ENCODE measurements at places on chromosomes 3 and 15.

GRCh38 chr15:31487811-31488436, 161.3 kb downstream of the KLF13 start:
- no peak for DNase-seq

- DNase-seq: no peak
Observed at GRCh38 chr3:127204841-127205582, 12.1 kb downstream of the PRR23E start.

DNA sequence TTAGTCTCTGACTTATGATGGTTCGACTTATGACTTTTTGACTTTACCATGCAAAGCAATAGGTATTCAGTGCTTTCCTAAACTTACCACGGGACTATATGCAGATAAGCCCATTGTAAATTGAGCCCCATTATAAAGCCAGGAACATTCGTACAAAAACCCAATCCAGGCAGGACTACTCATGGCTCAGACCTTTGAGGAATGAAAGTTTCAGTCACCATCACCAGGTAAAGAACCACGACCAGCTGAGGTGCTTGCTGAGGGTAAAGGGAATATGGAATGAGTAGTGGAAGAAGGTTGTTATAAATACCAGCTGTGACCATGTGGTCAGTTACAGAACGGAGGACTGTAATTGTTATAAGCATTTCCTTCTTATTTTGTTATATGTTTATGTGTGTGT, 54.9 kb upstream of the BNC1 start:
- DNase-seq: no peak

DNA sequence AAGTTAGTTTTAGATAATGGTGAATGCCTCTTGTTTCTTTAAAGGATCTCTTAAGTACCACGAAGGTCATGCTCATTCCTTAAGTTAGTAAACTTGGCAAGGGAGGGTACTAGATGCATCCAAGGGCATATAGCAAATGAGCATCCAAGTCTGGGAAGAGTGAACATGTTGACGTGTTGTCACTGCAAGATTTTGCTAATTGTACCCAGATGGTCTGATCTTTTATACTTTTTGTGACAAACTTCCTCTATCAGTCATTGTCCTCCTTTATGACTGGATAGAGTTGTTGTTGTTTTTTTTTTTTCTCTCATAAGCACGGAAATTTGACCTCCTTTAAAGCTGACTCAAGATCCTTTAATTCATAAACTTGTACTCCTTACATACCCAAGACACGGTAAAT, 121.3 kb downstream of the CHST2 start:
- DNase-seq: no peak

DNA sequence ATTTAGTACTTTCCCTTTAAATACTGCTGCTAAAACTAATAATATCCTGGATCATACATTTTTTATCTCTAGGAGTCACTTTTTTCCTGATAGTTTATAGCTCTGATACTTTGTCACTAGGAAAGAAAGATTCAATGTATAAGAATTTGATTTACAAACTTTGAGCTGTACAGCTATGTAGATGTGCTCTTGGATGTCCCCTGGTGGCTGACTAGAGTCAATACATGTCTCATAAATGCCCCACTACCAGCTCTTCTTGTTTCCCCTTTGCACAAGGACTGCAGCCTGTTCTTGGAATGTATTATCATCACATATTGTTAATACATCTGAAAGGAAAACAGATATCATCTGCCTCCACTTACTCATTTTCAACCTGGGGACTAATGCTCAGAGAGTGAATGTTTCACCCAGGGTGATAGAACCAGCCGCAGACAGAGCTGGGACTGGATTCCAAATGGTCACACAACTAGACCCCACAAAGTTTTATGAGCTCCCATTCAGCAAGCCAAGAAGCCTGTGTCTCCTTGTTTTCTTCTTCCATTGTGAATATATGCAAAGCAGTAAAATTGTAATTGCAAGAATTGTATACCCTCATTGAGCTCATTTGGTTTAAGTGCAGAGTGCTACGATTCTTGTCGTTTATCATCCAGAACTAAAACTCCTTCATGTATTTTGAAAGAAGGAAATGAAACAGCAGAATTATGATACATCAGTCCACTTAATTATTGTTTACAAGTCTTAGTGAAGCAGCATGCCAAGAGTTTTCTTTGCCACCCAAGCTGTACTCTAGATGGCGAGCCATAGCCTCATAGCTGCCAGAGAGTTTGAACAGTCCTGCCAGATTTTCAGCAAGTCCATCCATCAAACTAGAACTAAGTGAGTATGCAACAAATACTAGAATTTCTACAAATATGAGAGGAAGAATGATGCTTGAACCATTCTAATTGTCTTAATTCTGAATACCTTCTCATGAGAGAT, 261.6 kb upstream of the LMCD1 start:
- peak; percentile 35 for DNase-seq
